CD4-positive, alpha-beta T cell treated with Interleukin-2 at 100 ng/mL for 4 hours (primary cell): ENCODE measurements at places on chromosomes 12 and 14.
A peak's percentile ranks its signal among the peaks of the same experiment; 100 is the strongest.

DNA sequence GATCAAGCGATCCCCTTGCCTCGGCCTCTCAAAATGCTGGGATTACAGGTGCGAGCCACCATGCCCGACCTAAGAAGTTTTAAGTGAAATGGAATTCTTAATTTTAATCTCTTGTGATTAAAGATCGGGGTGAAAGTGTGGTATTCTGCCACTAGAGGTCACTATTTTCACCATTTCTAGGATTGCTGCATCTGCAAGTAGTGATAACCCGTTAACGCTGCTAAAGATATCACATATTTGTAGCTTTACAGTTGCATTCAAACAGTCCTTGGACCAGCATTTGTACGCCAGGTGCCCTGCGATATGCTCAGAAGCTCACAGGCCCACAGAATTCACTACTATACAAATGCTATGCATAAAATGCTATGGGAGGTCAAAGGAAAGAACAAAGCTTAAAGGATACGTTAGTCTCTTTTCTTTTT, 19.3 kb downstream of the CCDC62 start:
- peak; percentile 69 for DNase-seq

- peak; percentile 25 for DNase-seq
Observed at GRCh38 chr12:52119398-52120254, 40.1 kb downstream of the SMIM41 start.

DNA sequence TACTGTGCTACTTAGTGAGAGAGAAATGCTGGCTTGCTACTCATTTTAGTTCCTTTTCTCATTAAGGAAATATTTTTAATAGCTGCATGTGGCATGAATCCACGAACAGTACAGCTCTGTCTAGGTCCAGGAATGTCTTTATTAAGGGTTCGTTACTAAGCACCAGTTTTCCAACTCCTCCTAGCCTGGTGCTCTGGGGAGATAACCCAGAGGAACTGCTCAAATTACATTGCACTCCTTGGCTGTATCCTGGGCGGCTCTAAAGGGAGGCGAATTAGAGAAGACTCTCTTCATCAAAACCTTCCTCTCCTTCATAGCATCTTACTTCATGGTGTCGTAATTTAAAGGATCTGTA, 101.3 kb downstream of the PPM1A start:
- no peak for DNase-seq

DNA sequence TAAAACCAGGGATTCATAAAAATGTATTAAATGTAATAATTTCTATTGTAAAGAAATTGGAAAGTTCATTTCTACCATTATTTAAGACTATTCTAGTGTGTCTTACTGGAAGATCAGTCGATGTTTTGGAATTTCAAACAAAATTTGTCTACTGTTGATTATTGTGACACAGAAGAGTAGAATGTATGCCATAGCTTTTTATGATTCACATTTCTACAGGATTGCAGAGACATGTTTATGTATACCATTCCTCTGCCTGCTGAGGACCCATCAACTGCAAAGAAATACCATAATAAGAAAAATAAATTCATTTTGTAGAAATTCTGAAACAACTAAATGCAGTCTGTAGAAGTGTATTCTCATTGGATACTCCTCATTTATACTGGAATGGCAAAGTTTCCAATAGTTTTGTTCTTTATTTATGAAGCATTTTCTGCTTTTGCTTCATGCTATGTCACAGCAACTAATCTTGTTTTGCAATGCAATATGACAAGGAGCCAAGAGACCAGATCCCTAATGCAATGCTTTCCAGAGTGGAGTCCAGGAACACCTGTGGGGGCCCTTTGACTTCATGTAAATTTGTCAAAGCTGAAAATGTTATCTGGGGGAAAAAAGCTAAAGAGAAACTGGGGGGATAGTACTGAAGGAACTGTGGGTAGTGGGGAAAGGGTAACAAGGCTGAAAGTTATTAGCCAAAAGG, 172.9 kb upstream of the LRIG3 start:
- no peak for DNase-seq

DNA sequence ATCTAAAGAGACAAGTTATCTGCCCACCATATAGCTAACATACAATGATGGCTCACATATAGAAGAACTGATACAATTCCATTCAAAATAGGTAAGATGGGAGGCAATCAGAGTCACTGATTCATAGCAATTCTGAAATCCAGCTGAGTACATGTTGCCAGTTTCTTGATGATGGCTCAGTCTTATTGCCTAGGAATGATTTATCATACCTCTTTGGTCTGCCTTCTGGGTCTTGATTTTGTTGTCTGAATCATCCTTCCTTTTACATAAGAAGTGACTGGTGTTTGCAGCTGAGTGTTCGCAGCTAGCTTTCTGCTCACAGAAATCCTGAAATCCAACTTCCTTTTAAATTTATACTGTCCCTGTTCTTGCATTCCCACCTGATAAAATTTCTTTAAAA, 463.2 kb upstream of the MGAT4C start:
- no peak for DNase-seq

DNA sequence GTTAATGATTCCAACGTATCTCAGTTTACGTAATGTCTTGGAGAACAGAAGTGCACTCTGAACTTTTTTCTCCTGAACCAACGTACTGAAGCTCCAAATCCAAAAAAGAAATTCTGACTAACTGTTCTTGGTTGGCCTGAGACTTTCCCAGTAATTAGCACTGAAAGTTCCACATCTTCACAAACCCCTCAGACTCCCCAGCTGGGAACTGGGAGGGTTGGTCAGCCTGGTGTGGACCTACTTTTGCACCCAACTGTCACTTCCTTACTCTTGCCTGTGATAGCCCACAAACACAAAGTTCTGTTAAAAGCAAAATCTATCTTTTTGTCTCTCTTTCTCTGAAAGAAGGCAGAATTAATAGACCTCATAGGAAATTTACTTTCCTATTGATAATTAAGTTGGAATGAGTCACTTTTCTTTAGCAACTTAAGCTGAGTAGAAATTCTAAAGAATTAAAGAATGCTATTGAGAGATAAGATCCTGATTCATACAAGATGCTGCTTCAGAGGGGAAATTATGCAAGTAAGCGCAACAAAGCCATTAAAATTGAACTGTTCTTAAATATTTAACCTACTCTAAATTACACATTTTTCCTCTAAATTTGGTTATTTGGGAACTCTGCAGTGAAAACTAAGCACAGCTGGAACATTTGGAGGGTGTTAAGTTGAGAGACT, 155.0 kb downstream of the EPS8 start:
- DNase-seq: no peak

DNA sequence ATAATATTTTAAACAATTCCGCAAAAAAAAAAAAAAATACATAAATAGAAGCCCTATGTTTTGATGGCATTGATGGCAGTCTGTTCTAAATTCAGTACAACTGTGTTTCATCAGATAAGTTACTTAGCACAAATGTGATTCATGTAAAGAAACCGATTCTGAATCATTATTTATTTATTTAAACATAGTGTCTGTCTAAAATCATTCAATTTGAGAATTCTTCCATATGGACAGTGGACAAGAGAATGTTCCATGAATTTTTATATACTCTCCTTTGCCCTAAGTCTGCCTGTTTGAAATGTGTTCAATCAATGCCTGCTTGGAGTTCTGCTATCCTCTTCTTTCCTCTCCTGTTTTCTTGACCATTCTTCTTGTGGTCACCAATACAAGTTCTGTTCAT, 126.5 kb downstream of the PDE3A start:
- no peak for DNase-seq

- DNase-seq: no peak
Observed at GRCh38 chr12:59839514-59839913, 243.7 kb downstream of the SLC16A7 start.

DNA sequence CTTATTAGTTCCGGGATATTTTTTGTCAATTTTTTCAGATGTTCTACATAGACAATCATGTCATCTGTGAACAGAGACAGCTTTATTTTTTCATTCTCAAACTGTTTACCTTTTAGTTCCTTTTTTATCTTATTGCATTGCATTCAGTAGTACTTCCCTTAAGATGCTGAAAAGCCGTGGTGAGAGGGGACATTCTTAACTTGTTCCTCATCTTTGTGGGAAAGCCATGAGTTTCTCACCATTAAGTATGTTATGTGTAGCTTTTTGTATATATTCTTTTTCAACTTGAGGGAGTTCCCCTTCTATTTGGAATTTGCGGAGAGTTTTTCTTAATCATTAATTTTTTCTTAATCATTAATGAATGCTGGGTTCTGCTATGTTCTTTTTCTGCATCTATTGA, 1727.1 kb upstream of the SEL1L start:
- no peak for DNase-seq

- no peak for DNase-seq
Observed at GRCh38 chr12:131634037-131634436, 76.9 kb upstream of the SFSWAP start.

DNA sequence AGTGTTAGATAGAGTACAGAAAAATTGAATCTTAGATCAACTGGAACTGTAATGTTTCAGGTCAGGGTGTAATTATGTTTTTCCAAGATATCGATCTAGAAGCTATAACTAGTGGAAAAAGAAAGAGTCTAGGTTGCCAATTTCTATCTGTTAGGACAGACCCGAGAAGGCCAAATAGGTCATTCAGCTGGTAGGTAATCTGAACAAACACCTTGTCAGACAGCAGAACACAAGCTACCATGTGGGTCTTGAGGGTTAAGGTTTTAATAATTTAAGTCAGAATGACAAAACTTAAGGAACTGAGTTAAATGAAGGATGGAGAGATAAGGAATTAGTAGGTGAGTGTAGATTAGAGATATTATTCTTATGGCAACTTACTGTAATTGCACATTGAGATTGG, 44.9 kb upstream of the KCNMB4 start:
- DNase-seq: no peak

- no peak for DNase-seq
Observed at GRCh38 chr12:48027183-48028002, 23.1 kb upstream of the COL2A1 start.

DNA sequence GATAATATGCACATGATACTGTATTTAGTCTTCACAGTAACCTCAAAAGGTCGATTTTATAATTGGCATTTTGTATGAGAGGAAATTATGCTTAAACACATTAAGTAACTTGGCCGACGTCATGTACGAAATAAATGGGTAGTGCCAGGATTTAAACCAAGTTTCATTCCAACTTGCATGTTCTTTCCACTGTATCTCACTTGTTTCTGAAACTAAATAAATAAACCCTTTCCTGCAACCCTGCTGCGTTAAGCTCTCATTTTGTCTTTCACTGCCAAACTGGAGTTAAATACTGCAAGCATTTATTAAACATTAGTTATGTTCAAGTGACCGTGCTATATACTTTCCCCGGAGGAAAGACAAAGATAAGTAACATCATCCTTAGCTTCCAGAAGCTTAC, 293.9 kb upstream of the PRKD1 start:
- DNase-seq: no peak

- no peak for DNase-seq
Observed at GRCh38 chr14:49250109-49250508, 336.1 kb downstream of the RPS29 start.

GRCh38 chr14:44029933-44030332, 477.1 kb downstream of the FSCB start:
- no peak for DNase-seq

DNA sequence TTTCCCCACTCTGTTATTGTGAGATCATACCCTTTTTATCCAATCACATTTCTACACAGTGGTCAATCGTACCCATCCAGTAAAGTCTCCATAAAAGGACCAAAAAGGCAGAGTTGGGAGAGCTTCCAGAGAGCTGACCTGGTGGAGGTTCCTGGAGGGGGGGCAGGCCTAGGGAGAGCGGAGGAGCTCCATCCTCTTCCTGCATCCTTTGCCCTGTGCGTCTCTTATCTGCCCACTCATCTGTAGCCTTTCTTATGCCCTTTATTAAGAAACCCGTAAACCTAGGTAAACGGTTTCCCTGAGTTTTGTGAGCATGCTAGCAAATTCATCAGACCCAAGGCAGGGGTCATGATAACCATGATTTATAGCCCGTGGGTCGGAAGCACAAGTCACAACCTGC, 26.2 kb downstream of the EVL start:
- DNase-seq: no peak

GRCh38 chr14:104545942-104546501, 33.5 kb upstream of the C14orf180 start:
- no peak for DNase-seq

DNA sequence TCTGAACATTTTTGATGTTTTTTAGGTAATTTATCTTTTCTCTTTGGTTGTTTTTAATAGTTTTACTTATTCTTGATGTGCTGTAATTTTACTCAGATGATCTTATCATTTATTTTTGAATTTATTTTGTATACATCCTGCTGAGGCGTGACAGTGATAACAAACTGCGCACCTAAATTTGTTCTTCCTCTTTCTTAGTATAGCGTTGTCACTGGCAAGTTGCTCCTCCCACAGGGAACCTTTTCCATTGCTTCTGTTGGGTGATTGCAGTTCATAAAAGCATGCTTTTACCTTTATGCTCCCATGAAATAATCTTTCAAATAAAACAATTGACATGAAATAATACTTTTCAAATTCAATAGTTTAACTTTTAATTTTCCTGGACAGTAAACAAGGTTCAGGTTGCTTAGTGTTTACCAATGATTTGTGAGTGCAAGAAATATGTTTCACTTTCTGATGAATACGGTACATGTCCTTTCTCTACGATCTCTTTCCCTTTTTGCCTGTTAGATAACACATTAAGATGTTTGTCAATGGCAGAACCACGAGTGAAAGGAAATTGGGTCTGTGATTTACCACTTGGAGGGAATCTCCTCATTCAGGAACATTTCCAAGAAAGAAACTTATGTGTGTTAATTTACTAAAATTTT, 223.3 kb downstream of the CCDC91 start:
- no peak for DNase-seq

DNA sequence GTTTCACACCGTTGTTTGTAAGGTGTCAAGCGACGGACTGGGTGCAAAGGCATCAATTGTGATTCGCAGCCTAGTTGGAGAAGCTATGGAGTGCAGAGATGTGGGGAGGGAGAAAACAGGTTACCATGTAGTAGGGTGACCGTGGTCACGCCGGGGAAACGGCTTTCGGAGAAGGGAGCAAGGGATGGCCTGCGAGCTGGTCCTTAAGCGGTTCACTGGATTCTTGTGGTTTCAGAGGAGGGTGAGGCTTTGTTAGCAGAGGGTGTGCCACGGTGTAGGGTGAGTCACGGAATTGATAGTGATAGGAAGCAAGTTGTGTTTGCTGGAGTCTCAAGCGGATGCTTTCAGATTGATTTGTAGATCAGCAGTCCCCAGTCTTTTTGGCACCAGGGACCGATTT, 2.3 kb downstream of the PIWIL1 start:
- no peak for DNase-seq

- no peak for DNase-seq
Observed at GRCh38 chr12:19675361-19675760, 236.1 kb downstream of the AEBP2 start.

GRCh38 chr14:65482757-65483438, 70.4 kb downstream of the FUT8 start:
- no peak for DNase-seq

GRCh38 chr12:68446901-68447796, 115.0 kb upstream of the MDM1 start:
- no peak for DNase-seq

- no peak for DNase-seq
Observed at GRCh38 chr14:22532345-22533056, 56.5 kb downstream of the DAD1 start.

DNA sequence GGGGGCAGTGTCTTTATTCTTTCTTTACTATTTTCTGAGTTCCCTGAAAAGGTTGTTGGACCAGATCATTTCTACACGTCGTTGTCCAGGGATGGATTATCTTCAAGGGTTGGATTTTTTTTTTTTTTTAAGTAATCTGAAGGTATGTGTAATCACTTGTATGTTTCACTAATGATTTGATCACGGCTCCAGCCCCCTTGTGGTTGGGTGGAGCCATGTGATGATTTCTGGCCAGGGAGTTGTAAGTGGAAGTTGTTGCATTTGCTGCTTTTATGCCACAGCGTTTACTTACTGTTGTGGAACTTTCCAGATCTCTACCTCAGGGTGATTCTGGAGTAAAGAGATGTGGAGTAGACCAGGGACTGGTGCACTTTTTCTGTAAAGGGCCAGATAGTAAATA, 390.3 kb downstream of the AACS start:
- DNase-seq: no peak
